ENCODE measurements at places on chromosomes 4 and X.

DNA sequence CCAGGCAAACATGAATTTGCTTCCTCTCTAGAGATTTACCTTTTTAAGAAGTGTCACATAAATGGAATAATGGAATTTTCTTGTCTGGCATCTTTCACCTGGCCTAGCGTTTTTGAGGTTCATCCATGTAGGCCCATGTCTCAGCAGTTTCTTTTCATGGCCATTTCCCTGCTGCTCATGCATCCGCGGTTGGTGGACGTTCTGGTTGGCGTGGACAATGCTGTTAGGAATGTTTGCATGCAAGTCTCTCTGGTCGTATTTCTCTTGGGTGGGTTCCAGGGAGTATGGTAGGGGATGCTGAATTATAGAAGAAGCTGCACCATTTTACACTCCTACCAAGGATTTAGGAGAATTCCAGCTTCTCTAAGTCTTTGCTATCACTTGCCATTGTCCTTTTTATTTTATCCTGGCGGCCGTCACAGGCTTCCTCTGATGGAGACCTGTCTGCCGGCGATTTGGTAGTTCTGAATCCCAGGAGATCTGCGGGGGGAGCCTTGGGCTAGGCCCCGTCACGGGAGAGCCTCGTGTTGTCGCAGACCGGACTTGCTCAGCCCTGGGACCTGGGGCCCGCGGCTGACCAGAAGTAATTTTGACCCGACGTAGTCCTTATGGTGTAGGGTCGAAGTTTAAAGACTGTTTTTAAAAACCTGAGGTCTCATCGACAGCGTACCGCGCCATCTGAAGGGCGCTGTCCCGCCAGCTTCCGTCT, 56.9 kb upstream of the TADA2B start:
- no peak for DNase-seq

- DNase-seq = no peak
Measured at GRCh38 chrX:314049-314448, 4.5 kb downstream of the GTPBP6 start.

- no peak for DNase-seq
Measured at GRCh38 chr4:74555231-74555630, 110.3 kb downstream of the AREG start.

GRCh38 chr4:94911106-94911505, 153.4 kb downstream of the BMPR1B start:
- no peak for DNase-seq

Measured in stimulated activated CD8-positive, alpha-beta memory T cell treated with anti-CD3 and anti-CD28 coated beads, Interleukin-12 subunit alpha, Interleukin-12 subunit beta, amount 100 ng/mL, for 4 hours (primary cell).